ENCODE measurements at places on chromosomes 11 and 22.

GRCh38 chr11:11250470-11250869 is 102.6 kb downstream of the CSNK2A3 start:
- no peak for DNase-seq

DNA sequence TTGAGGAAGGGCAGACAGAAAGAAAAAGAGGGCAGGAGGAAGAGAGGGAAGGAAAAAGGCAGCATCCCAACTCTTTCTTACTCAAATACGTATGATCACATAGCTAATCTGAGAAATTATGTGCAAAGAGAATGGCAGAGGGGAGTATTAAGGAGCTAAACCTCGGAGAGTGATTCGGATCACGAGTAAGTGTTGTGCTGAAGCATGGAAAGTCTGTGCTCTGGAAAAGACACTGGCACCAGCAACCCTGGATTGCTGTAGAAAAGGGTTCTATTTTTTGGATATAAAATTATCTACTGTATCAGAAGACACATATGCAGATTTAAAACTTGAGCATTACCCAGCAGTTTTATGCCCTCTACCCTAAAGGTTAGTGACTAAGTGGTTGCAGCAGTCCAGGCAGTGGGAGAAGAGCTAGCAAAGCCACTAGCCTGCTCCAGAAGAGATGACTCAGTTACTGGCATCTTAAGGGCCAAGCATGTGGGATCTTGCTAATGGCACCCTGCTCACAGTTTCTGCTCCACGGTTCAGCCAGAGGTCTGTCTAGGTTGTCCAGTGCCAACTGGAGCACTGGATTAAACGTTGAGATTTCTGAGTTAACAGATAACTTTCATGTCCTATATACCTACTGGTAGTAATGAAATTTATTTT is 151.7 kb downstream of the SWAP70 start:
- no peak for DNase-seq

GRCh38 chr11:77125191-77125590 is 2.9 kb upstream of the MYO7A start:
- DNase-seq, result no peak

DNA sequence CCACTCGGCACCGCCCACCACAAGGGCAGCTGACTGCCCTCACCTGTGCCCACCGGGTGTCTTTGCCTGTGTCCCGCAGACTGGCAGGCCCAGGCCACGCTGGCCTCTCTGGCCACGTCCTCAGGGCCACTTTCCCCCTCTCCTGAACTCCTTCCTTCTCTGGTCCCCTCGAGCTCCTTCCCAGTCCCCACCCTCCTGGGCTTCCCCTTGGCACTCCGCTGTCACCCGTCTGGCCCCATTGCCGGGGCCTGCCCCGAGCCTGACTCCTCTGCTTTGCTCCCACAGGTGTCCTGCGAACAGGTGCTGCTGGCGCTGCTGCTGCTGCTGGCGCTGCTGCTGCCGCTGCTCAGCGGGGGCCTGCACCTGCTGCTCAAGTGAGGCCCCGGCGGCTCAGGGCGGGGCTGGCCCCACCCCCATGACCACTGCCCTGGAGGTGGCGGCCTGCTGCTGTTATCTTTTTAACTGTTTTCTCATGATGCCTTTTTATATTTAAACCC is 14.2 kb downstream of the MCAT start:
- no peak for DNase-seq

- no peak for DNase-seq
Observed at GRCh38 chr11:61134801-61135257, 26.4 kb downstream of the VPS37C start.

DNA sequence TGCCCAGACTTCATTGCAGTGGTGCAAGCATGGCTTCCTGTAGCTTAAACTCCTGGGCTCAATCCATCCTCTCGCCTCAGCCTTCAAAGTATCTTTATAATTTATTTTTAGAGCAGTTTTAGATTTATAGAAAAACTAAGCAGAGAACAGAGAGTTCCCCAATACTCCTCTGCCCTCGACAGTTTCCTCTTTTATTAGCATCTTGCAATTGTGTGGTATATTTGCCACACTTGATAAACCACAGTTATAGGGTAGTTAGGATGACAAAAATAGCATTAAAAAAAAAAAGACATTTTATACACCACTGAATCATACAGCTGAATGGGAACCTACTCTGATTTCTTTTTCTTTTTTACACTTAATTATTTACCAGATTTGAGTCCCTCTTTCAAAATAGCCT is 31.2 kb downstream of the MS4A2 start:
- DNase-seq, result no peak

- DNase-seq, result no peak
Observed at GRCh38 chr11:102476069-102476468, 23.5 kb upstream of the TMEM123 start.

DNA sequence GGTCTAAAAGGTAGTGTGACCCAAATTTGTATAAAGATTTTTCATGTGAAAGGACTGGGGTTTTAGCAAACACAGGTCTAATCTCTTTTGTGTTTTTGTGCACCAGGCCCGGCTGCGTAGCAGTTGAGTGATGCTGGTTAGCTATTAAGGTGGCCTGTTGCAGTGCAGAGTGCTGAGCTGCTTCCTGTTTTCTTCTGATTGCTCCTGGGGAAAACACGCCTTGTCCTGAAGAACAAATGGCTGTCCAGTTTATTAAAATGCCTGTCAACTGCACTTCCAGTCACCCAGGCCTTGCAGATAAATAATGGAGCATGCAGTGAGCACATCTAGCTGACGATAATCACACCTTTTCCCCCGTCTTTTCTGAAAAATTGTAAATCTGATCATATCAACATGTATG is 1.8 kb downstream of the SRSF8 start:
- DNase-seq, result peak; percentile 96

DNA sequence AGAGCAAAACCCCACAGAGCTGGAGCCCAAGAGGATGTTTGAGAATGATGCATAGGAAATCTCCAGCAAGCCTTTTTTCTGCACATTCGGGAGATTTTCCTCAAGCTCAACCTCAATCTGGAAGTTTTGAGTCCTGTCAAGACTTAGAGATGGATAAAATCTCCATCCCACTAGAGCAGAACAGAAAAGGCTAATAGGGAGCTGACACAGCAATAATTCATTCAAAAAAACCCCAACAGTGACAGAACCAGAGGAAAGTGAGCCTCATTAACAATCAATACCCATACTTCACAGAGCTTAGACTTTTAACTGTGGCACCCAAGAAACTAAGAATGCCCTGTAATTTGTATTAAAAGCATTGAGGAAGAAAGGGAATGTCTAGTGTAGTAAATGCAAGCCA is 115.9 kb upstream of the BDNF start:
- no peak for DNase-seq

DNA sequence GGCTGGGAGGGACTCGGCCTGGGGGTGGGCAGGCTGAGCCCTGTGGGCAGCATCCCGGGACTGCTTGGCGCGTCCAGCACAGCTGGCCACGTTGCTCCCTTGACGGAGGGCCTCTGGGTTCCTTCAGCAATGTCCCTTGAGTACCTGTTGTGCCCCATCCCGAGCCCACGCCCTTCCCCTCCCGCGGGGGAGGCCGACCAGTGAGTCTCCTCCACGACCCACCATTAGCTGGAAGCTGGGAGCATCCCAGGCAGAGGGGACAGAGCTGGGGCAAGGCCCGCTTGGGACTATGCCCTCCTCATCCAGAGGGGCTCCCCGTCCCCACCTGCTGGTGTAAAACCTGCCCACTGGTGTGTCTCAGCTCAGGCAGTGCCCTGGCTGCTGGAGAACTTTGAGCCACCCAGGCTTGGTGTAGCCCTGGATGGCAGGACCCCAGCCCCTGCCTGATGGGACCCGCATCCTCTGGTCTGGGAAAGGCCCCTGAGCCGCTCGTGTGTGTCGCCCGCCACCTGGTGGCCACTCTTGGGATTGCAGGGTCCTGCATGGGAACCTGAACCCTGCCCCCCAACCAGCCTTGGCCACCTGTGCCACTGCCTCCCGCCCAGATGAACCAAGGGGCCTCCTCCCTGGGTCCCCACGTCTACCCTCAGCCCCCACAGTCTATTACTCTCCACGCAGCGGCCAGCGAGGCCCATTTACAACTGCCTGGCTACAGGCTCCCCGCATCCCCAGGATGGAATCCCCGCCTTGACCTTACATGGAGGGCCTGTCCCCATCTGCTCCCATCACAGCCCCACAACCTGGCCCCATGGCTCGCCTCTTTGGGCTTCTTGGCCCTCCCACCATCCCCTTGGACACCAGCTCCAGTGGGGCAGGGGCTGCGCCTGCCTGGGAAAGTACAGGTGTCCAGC is 16.6 kb upstream of the ARHGAP8 start:
- DNase-seq, result peak; percentile 75

- DNase-seq, result no peak
Observed at GRCh38 chr11:85123752-85124231, 503.4 kb downstream of the DLG2 start.

GRCh38 chr11:62556875-62557631 is 10.4 kb upstream of the AHNAK start:
- no peak for DNase-seq

GRCh38 chr11:21428796-21429195 is 759.4 kb downstream of the NELL1 start:
- DNase-seq, result no peak

GRCh38 chr11:108963118-108963517 is 298.2 kb downstream of the DDX10 start:
- no peak for DNase-seq

GRCh38 chr22:22941831-22942510 is 54.4 kb downstream of the IGLL5 start:
- DNase-seq, result no peak

GRCh38 chr11:27138716-27139115 is 98.1 kb downstream of the BBOX1 start:
- DNase-seq, result no peak

GRCh38 chr11:70477609-70478008 is 79.3 kb downstream of the CTTN start:
- no peak for DNase-seq

- DNase-seq, result peak; percentile 79
Observed at GRCh38 chr22:20430720-20431510, 6.7 kb downstream of the SCARF2 start.

DNA sequence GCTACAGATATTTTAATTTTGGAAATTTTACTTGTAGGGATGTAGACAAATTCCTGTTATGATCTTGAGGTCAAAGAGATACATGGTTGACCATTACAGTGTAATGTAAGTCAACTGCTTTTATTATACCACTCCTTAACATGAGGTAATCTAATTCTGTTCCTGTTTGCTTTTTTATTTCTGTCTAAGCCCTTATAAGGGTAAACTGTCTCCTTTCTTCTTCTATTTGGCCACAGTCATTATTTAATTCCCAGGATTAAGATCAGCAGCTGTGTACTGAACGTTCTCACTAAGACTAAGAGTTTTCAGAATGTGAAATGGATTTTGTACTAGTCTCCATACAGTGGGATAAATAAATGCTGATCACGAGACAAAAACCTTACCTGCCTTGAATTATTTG is 32.8 kb downstream of the C2CD3 start:
- DNase-seq, result peak; percentile 7

GRCh38 chr11:115872416-115872815 is 368.2 kb upstream of the CADM1 start:
- DNase-seq, result no peak

- DNase-seq, result no peak
Observed at GRCh38 chr11:108402241-108402640, 65.1 kb downstream of the C11orf65 start.

GRCh38 chr11:115530752-115531151 is 26.5 kb upstream of the CADM1 start:
- DNase-seq, result no peak

DNA sequence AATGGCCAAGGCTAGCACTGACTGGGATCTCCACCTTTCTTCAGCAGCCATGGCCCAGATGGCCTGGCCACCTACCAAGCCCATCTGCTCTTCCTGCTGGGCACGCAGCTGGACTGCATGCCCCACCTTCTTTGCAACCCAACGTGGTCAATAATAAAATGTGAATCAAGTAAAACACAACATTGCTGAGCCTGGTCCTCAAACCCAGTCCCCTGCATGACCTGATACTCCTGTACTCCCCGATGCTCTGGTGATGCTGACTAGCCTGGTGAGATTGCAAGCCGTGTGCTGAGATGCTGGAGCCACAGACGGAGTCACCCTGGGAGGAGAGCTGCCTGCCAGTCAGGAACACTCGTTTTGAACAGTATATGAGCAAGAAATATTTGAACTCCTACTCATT is 34.0 kb downstream of the PARVG start:
- no peak for DNase-seq

DNA sequence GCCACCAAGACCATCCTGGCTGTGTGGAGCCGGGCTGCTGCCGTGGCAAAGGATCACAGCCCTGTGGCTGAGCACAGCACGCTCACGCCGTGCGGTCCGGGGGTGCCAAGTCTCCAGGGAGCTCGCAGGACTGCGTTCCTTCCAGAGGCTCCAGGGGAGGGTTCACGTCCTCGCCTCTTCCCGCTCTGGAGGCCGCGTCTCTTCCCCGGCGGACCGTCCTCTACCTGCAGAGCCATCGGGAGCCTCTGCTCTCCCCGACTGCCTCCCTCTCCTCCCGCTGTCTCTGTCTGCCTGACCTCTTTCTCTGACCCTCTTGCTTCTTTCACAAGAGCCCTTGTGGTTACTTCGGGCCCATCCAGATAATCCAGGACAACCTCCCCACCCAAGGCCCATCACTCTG is 11.4 kb upstream of the MUC5AC start:
- no peak for DNase-seq
